ENCODE measurements at places on chromosomes 6 and 20. TPM values are rescaled to one million over a fixed set of nuclear protein-coding genes. Genes with fewer than 3 reads are reported as not detected.
A peak's percentile ranks its signal among the peaks of the same experiment; 100 is the strongest.

- no peak overlapping the region for H3K4me3 ChIP-seq
- H3K36me3 ChIP-seq = no peaks in the 10 kb centered on the region
- no peaks in the 10 kb centered on the region for H3K27me3 ChIP-seq
- H3K4me1 ChIP-seq = no peaks in the 10 kb centered on the region
- no peak for DNase-seq
Measured at GRCh38 chr6:14630016-14630415, 512.4 kb downstream of the CD83 start.

Gene SLC17A2
- total RNA-seq = not detected

GRCh38 chr6:137043710-137044365 is 927 bp downstream of the IL20RA start:
- no peaks in the 10 kb centered on the region for H3K27me3 ChIP-seq
- H3K4me1 ChIP-seq = peaks cover 2% of the 10 kb centered on the region
- H3K4me3 ChIP-seq = peak overlapping the region; percentile 60
- H3K36me3 ChIP-seq = no peaks in the 10 kb centered on the region
- DNase-seq = peak; percentile 53
- no peak overlapping the region for H3K27ac ChIP-seq

GRCh38 chr6:53315086-53315724 is 33.5 kb downstream of the ELOVL5 start:
- H3K36me3 ChIP-seq = no peaks in the 10 kb centered on the region
- no peak overlapping the region for H3K27ac ChIP-seq
- no peaks in the 10 kb centered on the region for H3K4me1 ChIP-seq
- DNase-seq = no peak

Gene ELOVL2
- 0.68 TPM for total RNA-seq

DNA sequence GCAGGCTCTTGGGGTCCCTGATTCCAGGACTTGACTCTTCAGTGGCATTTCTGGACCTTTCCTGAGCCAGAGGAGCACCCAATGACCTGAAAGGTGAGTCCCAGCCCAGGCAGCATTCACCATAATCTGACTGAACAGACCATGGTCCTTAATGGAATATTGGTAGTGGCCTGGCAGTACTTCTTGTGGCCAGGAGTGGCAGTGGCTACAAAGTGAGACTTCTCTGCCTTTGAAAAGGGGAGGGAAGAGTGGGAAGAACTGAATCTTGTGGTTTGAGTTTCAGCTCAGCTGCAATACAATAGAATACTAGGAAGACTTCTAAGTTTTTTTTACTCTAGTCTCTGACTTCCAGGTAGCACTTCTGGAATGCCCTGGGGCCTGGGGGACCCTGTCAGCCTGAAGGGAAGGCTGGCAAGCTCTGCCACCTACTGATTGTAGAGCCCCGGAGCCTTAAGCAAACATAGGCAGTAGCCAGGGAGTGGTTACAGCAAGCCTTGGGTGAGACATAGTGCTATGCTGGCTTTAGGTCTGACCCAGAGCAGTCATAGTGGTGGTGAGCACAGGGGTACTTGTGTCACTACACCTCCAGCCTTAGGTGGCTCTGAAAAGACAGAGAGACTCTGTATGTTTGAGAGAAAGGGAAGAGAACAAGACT is 674.2 kb upstream of the MANEA start:
- DNase-seq = no peak
- H3K4me3 ChIP-seq = no peak overlapping the region
- no peaks in the 10 kb centered on the region for H3K27me3 ChIP-seq
- H3K4me1 ChIP-seq = no peaks in the 10 kb centered on the region
- H3K27ac ChIP-seq = no peak overlapping the region
- H3K36me3 ChIP-seq = no peaks in the 10 kb centered on the region

DNA sequence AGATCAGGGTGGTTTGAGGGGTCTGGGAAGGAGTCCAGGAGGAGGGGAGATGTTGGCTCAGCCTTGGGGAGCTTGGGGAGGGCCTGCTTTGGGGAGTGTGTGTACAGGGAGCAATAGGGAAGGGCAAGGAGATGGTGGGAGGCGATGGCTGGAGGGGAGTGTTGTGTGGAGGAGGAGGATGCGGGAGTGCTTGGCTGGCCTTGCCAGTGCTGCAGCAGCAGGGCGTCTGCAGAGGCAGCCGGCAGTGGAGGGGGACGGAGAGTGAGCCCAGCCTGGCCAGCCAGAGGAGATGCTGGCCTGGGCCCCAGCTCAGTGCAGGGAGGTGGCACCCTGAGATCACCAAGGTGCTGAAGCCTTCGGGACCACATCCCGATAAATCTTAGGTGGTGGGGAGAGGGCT is 3.9 kb downstream of the IP6K3 start:
- H3K4me3 ChIP-seq = no peak overlapping the region
- H3K27me3 ChIP-seq = no peaks in the 10 kb centered on the region
- no peak overlapping the region for H3K27ac ChIP-seq
- no peaks in the 10 kb centered on the region for H3K36me3 ChIP-seq
- peak; percentile 36 for DNase-seq

DNA sequence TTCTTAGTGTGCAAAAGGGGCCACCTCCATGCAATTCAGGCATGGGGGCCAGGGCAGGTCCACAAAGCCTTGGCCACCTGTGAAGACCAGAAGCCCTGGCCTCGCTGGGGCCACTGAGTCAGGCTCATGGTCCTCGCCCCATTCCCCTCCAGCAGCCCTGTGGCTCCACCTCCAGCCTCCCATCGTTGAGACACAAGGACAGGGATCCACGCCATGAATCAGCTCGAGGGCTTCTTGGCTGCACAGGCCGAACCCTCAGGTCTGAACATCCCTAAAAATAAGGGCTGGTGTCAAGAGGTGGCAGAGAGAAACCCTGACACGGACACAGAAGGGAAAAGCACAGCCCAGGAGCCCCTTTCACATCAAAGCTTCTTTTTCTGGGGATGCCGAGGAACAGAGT is 68.6 kb upstream of the QKI start:
- H3K27me3 ChIP-seq = no peaks in the 10 kb centered on the region
- no peak overlapping the region for H3K4me3 ChIP-seq
- H3K27ac ChIP-seq = no peak overlapping the region
- H3K36me3 ChIP-seq = no peaks in the 10 kb centered on the region

Gene MGME1
- 15.4 TPM for total RNA-seq

- H3K27ac ChIP-seq = no peak overlapping the region
- DNase-seq = no peak
- H3K4me3 ChIP-seq = no peak overlapping the region
- no peaks in the 10 kb centered on the region for H3K4me1 ChIP-seq
- no peaks in the 10 kb centered on the region for H3K36me3 ChIP-seq
Measured at GRCh38 chr6:113763876-113764275, 93.3 kb upstream of the MARCKS start.

Gene MCCD1
- not detected for total RNA-seq

DNA sequence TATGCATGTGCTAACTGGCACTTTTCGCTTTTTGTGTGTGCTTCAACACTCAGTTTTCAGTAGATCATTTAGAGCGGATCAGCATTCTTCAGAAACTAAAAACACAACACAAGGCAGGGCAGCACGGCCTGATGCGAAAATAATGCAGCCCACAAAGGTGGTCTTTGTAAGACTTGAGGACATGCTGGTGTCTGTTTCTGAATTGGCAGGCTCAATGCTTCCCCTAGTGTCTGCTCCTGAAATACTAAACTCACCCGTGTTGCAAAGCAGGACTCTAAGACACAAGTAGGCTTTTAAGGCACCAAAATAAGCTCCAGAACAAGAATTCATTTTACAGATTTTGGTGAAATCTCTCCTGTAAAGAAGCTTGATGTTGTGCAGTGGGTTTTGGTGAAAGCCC is 676.5 kb downstream of the TENT5A start:
- H3K27ac ChIP-seq = no peak overlapping the region
- H3K36me3 ChIP-seq = no peaks in the 10 kb centered on the region
- H3K4me3 ChIP-seq = no peak overlapping the region
- H3K4me1 ChIP-seq = no peaks in the 10 kb centered on the region
- no peak for DNase-seq

GRCh38 chr6:110266996-110267395 is 86.8 kb downstream of the CDC40 start:
- no peak overlapping the region for H3K27ac ChIP-seq
- H3K36me3 ChIP-seq = no peaks in the 10 kb centered on the region
- no peaks in the 10 kb centered on the region for H3K27me3 ChIP-seq

- H3K4me1 ChIP-seq = peaks cover 10% of the 10 kb centered on the region
- H3K36me3 ChIP-seq = no peaks in the 10 kb centered on the region
- no peak overlapping the region for H3K27ac ChIP-seq
- no peak overlapping the region for H3K4me3 ChIP-seq
- no peaks in the 10 kb centered on the region for H3K27me3 ChIP-seq
Measured at GRCh38 chr6:7770601-7771000, 44.7 kb downstream of the BMP6 start.

Gene SLC44A4
- total RNA-seq = 12.0 TPM

GRCh38 chr20:47509104-47509661 is 7.5 kb downstream of the NCOA3 start:
- no peaks in the 10 kb centered on the region for H3K4me1 ChIP-seq
- no peaks in the 10 kb centered on the region for H3K36me3 ChIP-seq
- no peak overlapping the region for H3K4me3 ChIP-seq

- H3K27me3 ChIP-seq = no peaks in the 10 kb centered on the region
- DNase-seq = no peak
- no peak overlapping the region for H3K4me3 ChIP-seq
Measured at GRCh38 chr20:37413379-37413778, 67.4 kb downstream of the SRC start.

DNA sequence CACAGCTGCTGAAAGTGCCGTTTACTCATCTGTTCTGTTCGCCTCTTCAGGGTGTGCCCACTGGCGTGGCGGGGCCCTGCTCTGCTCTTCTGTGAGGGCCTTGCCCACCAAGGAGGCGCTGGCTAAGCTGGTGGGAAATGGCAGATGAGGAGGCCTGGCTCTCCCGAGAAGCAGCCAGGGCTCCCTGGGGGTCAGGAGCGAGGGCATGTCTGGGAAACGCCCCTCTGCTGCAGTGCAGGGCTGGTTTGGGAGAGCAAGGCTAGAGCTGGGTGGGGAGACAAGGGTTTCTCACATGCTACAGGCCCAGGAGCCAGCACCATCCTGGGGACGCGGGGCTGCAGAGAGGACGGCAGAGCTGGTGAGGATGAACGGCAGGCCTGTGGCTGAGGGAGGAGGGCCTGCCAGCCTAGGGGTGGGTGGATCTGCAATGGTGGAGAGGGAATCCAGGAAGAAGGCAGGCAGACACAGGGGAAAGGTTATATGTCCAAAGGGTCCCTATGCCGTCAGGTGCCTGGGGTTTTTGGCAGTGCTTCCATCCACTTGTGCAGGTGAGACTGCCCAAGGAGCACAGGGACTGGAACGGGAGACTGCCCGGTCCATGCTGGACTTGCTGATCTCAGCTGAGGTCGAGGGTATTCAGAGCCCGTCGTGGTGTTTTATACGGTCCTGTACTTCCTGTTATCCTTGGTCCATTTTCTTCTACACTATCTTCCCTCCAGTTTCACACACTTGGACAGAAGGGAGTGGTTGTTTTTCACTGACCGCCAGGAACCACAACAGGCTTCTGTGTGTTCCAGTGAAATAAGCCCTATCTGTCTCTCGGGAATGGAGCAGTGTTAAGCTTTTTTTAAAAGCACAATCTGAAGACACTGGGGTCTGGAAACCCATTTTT is 119.2 kb downstream of the SYCP2 start:
- no peaks in the 10 kb centered on the region for H3K36me3 ChIP-seq
- H3K4me3 ChIP-seq = no peak overlapping the region
- no peak for DNase-seq

- H3K27me3 ChIP-seq = no peaks in the 10 kb centered on the region
- no peak overlapping the region for H3K4me3 ChIP-seq
- H3K4me1 ChIP-seq = no peaks in the 10 kb centered on the region
- H3K36me3 ChIP-seq = no peaks in the 10 kb centered on the region
- no peak for DNase-seq
Measured at GRCh38 chr20:61135266-61135665, 116.8 kb upstream of the CDH4 start.

Gene L3MBTL1
- 12.5 TPM for total RNA-seq

DNA sequence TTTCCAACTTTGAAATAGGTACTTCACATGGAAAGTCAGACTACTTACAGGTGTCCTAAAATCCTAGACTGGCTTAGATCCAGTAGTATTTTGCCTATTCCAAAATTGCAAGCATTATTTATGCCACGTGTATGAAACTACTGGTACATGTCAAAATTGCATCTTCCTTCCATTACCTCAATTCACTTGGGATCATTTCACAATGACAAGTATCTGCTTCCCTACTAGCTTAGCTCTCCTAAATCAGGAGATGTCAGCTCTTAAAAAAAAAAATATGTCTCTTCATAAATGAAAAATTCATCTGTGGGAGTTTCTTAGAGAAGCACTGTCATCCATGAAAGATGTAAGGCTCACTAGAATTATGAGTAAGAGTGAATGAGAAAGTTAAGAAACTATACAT is 466.6 kb upstream of the MANEA start:
- H3K27ac ChIP-seq = no peak overlapping the region
- H3K36me3 ChIP-seq = no peaks in the 10 kb centered on the region
- DNase-seq = no peak
- no peaks in the 10 kb centered on the region for H3K4me1 ChIP-seq
- no peak overlapping the region for H3K4me3 ChIP-seq

GRCh38 chr6:155580904-155581303 is 125.3 kb upstream of the NOX3 start:
- no peaks in the 10 kb centered on the region for H3K4me1 ChIP-seq
- H3K27ac ChIP-seq = no peak overlapping the region
- no peak for DNase-seq
- no peaks in the 10 kb centered on the region for H3K36me3 ChIP-seq

- DNase-seq = peak; percentile 94
- H3K27me3 ChIP-seq = no peaks in the 10 kb centered on the region
- no peaks in the 10 kb centered on the region for H3K36me3 ChIP-seq
- H3K27ac ChIP-seq = peak overlapping the region; percentile 97
- no peak overlapping the region for H3K4me3 ChIP-seq
- peaks cover 22% of the 10 kb centered on the region for H3K4me1 ChIP-seq
Measured at GRCh38 chr20:50321797-50322480, 131.3 kb downstream of the CEBPB start.

Gene CCM2L
- 9.8 TPM for total RNA-seq

Gene RGS17
- 18.6 TPM for total RNA-seq

Gene DEFB124
- total RNA-seq = not detected

Measured in thyroid gland (tissue), 4 donors.